ENCODE measurements at places on chromosomes 6 and 20. TPM values are rescaled to one million over a fixed set of nuclear protein-coding genes. Genes with fewer than 3 reads are reported as not detected.
A peak's percentile ranks its signal among the peaks of the same experiment; 100 is the strongest.

Gene THBD
- total RNA-seq: not detected

Gene DCBLD1
- total RNA-seq: 2.9 TPM

Gene NR2E1
- not detected for total RNA-seq

Gene RCAN2
- 7.4 TPM for total RNA-seq

- H3K36me3 ChIP-seq: peaks cover 8% of the 10 kb centered on the region
- no peaks in the 10 kb centered on the region for H3K27me3 ChIP-seq
- H3K4me1 ChIP-seq: no peaks in the 10 kb centered on the region
- no peak overlapping the region for H3K27ac ChIP-seq
- no peak overlapping the region for H3K4me3 ChIP-seq
Measured at GRCh38 chr6:30656513-30656912, 9.6 kb downstream of the C6orf136 start.

DNA sequence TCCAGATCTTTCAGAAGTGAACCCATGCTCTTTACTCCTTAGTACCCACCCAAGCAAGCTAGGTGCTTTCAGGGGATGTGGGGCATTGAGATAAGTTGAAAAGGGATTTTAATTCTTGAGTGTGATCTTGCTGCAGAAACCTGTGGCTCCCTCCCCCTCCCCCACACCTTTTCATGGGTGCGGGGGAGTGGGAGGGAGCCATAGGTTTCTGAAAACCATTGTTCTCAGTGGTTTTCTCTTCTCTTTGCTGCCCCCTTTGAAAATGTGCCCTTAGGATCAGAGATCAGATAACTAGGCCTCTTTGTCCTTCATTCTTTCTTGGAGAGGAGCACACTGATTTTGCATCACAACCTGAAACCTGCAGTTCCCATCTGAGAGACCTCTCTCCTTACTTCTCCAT, 2.4 kb downstream of the PCSK2 start:
- H3K27ac ChIP-seq: no peak overlapping the region
- H3K4me1 ChIP-seq: no peaks in the 10 kb centered on the region
- no peak overlapping the region for H3K4me3 ChIP-seq
- DNase-seq: no peak
- peaks cover 4% of the 10 kb centered on the region for H3K36me3 ChIP-seq
- H3K27me3 ChIP-seq: peaks cover 54% of the 10 kb centered on the region

DNA sequence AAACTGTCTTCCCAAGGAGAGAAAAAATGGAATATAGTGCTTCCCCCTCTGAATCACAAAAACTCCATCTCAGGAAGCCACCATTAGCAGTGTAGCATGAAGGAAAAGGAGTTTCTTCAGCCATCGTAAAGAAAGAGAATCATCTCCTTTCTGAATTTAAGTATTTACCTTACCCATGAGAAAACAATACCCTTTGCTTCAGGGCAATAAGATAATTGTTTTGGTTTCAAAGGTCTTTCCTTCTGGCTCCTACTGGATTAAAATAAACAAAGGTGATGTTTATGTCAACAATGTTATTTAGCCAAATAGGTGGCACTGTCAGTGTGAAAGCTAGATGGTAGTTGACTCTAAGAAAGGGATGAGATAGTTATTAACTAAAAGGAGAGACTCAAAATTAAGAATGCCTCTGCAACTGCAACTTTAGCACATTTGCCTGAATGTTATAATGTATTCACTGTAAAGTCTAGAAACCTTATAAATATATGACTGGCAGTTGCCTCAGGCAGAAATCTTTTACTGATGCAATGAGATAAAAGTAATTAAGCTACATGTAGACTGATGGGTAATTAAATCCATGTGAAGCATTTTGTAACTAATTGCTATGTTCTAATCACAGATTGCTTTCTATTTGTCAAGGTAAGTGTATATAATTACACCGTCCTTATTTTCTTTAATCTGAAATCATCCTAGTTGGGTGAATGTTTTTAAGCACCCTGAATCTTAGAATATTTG, 399.0 kb downstream of the CDKAL1 start:
- H3K4me3 ChIP-seq: no peak overlapping the region
- H3K27ac ChIP-seq: no peak overlapping the region
- no peaks in the 10 kb centered on the region for H3K27me3 ChIP-seq
- DNase-seq: no peak

GRCh38 chr6:129902681-129903080, 41.6 kb upstream of the TMEM244 start:
- peak overlapping the region; percentile 71 for H3K27ac ChIP-seq
- H3K27me3 ChIP-seq: no peaks in the 10 kb centered on the region
- H3K4me3 ChIP-seq: no peak overlapping the region
- H3K4me1 ChIP-seq: peaks cover 5% of the 10 kb centered on the region
- H3K36me3 ChIP-seq: no peaks in the 10 kb centered on the region
- DNase-seq: no peak
